CD4-positive, alpha-beta T cell treated with Interleukin-2 at 100 ng/mL for 4 hours (primary cell): ENCODE measurements at places on chromosomes 5 and 9.

DNA sequence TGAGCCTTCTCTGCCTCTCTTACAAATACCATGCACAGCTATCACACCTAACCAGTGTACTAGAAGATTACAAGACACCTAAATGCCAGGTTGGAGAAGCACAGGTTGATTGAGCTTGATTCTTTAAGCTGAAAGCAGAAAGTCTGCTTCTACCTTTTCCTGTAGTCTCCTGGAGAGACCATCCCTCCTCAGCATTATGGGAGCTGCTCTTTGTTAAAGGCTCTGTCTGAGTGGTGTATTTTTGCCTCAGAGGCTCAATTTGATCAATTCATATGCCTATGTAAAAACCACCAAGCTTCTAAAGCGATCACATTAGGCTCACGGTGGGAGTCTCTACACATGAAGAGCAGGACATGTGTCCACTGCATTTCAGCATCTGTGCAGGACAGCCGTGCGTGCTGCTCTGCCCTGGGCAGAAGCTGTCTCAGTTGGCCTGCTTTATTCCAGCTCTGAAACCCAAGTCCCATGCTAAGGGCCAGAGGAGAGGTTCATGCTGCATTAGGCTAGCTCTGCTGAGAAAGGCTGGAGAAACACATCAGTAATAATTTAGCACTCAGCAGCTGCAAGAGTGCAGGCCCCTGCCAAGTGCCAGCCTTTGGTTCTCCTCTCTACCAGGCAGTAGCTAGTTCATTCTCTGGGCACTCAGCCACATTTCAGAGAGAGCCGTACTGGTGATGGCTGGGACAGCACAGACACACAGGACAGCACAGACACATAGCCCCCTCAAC, 41.7 kb downstream of the TMEM167A start:
- no peak for DNase-seq

- DNase-seq = no peak
Measured at GRCh38 chr5:18802336-18802735, 1168.1 kb downstream of the TAF11L14 start.

- no peak for DNase-seq
Measured at GRCh38 chr9:86242071-86242470, 17.4 kb downstream of the C9orf153 start.

DNA sequence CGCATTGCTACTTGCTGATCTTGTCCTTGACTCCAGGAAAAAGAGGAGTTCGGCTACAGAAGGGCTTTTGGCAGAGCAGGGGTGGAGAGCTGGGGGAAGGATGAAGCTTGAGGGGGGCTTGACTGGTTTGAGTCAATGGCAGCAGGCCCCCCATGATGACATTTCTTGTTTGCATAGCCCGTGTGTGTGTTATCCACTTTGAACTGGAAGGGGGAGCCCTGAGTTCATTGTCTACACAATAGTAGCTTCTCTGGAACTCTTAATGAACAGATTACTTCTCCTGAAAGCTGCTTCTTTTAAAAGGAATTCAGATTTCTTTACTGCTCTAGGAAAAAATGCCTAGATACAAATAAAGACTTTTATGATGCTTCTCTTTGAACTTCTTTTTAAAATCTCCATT, 2.3 kb downstream of the IFNB1 start:
- DNase-seq = no peak

- DNase-seq = no peak
Measured at GRCh38 chr5:138469540-138470321, 4.5 kb downstream of the EGR1 start.

GRCh38 chr9:75490326-75490725, 400.1 kb upstream of the PCSK5 start:
- no peak for DNase-seq

DNA sequence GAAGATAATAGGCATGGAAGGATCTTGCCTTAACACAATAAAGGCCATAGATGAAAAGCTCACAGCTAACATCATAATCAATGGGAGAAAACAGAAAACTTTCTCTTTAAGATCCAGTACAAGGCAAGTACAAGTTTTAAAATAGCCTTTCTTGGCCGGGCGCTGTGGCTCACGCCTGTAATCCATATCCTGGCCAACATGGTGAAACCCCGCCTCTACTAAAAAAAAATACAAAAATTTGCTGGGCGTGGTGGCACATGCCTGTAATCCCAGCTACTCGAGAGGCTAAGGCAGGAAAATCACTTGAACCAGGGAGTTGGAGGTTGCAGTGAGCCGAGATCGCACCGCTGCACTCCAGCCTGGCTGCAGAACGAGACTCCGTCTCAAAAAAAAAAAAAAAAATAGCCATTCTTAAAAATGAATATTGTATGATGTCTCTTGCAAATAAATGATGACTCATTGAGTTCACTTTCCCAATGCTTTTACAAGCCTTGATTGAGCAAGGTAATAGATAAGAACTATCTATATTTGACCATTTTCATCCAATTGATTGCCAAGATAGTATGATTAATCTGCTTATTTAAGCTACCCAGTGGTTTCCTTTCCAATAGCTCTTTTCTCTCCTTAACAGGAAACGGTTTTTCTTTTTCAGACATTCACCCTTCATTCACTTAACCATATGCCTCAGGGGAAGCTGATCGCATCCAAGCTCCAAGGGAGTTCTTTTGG, 15.8 kb downstream of the CCDC152 start:
- no peak for DNase-seq

DNA sequence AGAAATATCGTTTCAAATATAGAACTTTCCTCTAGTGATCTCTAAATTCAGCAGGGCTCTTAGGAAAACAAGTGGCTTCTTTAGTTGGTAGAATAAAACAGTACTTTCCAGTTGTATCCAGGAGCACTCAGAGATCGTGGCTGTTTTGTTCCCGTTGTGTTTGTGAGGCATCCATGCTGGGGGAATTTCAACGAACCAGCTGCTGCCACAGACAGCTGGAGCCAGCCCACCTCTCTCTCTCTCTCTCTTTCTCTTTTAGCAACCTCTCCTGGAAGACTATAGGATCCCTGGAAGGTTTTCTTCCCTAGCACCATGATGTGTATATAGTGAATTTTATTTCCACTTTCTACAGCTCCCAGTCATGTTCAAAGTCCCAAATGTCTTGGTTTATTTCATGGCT, 1116.0 kb upstream of the SEMA6A start:
- no peak for DNase-seq

DNA sequence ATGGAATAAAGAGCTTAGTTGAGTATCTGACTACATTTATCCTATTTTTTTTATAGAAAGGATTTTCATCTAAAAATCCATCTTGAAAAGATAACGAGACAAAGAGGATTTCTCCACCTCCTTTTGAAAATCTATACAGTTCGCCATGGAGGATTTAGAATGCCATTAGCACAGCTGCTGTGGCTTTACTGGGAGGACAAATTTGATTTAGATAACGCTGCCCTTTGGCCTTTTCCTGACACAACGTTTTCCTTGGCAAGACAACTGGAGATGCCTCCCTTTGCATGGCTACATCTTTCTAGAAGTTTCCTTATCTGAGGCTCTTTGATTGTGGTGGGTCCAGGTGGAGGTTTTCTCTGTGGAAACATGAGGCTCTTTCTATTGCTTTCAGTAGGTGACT, 146.7 kb upstream of the KLF9 start:
- DNase-seq = no peak

DNA sequence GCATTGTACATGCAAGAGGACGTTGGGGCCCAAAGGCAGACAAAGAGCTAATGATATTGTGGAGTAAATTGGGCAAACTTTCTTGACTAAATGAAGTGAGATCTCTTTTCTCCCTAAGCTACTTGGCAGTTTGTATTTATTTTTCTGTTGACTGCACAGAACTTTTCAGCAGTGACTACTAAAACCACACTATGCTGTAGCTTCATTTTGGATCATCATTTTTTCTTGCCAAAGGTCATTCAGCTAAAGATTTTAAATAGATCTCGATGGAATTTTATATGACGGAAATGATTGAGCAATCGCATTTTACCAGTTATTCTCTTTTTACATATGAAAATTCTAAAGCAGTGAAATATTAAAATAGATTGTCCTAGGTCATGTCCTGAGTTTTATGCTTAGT, 286.1 kb upstream of the ACTBL2 start:
- DNase-seq = no peak

DNA sequence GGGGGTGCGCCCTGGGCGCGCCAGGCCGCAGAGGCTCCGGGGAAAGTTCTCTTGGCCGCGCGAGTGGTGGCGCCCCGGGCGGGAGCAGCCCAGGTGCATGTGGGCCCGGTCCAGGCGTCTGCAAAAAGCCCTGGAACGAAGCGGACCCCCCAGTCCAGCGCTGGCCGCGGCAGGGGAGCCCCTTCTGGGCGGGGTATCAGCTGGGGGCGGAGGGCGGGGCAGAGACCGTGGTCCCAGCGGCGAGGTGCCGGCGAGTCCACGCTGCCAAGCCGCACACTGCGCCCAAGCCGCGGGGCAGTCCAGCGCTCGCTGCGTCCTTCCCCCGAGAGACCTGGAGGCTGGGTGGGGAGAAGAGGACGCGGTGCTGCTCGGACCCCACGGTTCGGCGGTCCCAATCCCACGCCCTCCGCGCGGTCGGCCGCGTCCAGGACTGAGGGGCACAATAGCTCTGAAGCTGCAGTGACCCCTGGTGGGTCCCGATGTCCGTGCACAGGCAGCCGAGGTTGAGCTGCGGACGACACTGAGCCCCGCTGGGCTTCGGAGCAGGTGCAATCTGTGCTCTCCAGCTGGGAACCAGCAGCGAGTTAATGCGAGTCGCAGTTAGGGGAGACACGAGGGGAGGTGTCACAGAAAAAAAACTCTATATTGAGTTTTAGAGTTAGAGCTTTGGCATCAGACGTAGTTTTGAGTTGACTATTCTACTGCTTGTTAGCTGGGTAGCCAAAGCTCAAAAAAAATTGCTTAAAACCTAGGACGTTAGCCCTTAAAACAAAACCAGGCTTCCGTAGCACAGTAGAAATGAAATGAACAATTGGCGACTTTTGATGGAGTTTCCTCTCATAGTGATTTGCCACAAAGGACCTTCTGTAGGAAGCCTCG, 1.1 kb upstream of the EPB41L4A start:
- peak; percentile 35 for DNase-seq
